NCI-H82 (cell line): ENCODE measurements at places on chromosomes 13 and 19.
A peak's percentile ranks its signal among the peaks of the same experiment; 100 is the strongest.

DNA sequence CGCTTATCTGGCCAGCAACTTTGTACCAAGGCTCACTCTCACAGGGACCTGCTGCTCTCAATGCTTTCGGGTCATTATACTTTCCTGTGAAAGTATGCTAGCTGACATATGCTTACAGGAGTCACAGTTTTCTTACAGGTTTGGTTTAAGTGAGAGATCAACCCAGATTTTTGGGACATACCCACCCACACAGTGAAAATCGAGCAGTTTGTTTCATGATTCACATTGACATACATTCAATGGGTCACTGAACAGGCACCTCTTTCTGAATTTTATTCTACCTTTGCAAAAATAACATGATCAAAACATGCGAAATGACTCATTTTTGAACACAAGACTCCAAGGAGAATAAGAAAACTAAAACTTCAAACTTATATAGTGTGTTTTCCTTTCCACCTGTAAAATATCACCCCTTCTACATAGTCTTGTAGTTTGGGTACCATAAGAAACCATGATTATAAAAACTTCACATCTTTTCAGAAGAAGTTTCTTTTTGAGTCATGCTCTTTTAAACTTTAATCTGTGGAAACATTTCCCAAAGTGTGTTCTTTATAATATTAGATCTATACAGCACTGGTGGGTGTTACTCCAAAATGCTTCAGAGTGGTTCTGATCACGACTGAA is 44.3 kb upstream of the TEX29 start:
- DNase-seq = no peak

- DNase-seq = peak; percentile 88
Measured at GRCh38 chr13:75480671-75481175, 1.2 kb downstream of the TBC1D4 start.

- DNase-seq = no peak
Measured at GRCh38 chr19:51140441-51140840, 1.7 kb upstream of the SIGLEC7 start.

DNA sequence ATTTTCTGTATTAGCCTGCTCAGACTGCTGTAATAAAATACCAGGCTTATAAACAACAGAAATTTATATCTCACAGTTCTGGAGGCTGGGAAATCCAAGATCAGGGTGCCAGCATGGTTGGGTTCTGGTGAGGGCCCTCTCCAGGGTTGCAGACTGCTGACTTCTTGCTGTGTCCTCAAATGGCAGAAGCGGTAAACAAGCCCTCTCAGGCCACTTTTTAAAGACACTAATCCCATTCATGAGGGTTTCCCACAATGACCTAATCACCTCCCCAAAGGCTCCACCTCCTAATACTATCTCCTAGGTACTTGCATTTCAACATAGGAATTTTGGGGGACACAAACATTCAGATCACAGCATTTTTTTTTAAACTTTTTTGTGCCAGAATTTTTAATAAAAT is 159.3 kb downstream of the PDS5B start:
- peak; percentile 59 for DNase-seq

DNA sequence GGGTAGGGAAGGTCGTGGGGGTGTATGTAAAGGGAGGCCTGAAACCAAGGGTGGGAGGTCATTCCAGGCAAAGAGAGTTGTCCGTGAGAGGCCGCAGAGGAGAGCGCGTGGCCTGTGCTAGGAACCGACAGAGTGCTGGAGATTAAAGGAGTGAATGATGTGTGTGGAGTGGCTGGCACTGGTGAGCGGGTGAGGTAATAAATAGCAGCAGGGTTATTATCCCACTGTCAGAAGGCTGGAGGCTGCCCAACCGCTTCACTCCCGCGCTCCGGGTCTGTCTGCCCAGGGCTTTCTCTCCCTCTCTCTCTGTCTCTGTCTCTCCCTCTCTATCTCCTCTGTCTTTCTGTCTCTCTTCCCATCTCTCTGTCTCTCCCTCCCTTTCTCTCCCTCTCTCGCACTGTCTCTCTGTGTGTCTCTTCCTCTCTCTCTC is 17.4 kb downstream of the ZNF579 start:
- peak; percentile 63 for DNase-seq

DNA sequence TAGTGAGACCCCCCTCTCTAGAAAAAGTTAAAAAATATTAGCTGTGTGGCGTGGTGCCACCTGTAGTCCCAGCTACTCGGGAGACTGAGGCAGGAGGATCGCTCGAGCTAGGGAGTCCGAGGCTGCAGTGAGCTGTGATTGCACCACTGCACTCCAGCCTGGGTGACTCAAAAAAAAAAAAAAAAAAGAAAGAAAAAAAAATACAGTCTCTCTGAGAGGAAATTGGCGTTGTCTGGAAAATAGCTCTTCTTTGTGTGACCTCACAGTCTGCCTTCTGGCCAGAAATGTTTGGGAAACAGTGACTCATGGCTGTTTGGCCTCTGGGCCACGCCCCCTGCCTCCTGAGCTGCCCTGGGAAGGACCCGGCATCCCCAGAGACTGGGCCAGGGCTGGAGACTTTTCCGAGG is 10.7 kb downstream of the MARCHF2 start:
- DNase-seq = no peak

DNA sequence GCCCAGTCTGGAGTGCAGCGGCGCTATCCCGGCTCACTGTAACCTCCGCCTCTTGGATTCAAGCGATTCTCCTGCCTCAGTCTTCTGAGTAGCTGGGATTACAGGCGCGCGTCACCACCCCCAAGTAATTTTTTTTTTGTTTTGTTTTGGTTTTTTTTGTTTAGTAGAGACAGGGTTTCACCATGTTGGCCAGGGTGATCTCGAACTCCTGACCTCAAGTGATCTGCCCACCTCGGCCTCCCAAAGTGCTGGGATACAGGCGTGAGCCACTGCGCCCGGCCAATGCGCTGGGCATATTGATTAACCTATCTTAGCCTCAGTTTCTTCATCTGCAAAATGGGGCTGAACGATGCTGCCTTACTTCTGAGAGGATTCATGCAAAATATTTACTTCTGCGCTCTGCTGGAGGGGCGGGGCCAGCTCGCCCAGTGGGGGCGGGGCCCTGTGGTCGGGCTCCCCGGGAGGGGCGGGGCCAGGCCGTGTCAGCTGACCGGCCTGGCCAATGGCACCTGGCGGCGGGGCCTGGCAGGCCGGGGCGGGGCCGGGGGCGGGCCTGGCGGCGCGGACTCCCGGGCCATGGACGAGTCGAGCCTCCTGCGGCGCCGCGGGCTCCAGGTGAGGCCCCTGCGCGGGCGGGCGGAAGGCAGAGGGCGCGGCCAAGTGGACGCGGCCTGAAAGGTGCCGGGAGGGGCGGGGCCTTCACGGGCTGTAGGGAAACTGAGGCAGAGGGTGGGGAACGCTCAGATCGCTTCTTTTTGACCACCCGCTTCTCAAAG is at the start of gene MAST3:
TSS of gene MAST3 (plus strand) at position 562 of the 776 bp plus-strand sequence. CDS start at position 577, 15 bp downstream.
- DNase-seq = peak; percentile 95

DNA sequence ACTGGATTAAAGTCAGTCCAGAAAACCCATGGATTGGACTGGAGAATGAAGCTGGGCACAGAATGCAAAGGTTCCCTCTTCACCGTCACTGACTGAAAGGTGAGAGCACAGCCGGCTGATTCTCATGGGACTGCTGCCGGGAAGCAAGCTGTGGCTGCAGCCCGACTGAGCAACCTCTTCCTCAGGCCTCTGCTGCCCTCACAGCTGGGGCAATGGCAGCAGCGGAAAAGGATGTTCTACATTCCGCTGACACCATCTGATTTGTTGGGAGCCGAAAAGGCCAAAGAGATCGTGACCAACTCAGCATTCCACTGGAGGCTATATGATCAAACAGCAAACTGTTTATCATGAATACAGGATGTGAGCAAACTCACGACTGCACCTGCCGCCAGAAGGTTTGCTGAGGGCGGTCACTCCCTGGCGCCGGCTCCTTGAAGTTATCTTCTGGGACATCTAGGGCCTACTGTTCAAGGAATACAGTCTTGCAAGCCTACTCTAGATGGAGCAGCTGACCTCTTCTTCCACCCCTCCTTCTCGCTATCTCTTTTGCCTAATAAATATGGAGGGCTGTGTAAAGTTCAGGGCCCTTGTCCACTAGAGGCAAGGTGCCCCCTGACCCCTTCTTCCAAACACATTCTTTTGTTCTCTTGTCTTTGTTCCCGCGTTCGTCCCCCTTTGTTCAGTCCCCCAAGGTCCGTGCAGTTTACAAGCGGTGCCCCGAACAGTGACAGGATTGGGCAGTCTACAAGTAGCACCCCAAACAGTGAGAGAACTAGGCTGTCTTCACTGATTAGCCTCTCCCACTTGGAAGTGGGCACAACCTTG is 19.6 kb upstream of the SIGLEC6 start:
- no peak for DNase-seq

DNA sequence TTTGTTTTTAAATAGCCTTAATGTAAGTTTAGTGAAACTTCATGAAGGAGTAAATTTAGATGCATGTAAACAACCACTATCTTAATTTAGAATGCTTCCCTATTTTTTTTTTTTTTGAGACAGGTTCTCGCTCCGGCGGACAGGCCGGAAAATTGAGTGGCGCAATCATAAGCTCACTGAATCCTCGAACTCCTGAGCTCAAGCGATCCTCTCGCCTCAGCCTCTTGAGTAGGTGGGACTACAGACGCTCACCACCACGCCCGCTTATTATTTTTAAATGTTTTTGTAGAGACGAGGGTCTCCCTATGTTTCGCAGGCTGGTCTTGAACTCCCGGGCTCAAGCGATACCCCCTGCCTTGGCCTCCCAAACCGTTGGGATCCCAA is 1.6 kb downstream of the TEX30 start:
- DNase-seq = no peak

DNA sequence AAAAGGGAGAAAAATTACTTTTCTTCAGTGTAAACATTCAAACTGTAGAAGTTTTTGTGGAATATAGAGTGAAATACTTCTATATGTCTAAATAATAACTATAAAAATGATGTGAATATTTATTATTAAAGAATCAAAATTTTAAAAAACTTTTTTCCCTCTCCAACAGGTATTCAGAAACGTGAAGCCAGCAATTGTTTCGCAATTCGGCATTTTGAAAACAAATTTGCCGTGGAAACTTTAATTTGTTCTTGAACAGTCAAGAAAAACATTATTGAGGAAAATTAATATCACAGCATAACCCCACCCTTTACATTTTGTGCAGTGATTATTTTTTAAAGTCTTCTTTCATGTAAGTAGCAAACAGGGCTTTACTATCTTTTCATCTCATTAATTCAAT is 28.0 kb downstream of the ITM2B start:
- no peak for DNase-seq

DNA sequence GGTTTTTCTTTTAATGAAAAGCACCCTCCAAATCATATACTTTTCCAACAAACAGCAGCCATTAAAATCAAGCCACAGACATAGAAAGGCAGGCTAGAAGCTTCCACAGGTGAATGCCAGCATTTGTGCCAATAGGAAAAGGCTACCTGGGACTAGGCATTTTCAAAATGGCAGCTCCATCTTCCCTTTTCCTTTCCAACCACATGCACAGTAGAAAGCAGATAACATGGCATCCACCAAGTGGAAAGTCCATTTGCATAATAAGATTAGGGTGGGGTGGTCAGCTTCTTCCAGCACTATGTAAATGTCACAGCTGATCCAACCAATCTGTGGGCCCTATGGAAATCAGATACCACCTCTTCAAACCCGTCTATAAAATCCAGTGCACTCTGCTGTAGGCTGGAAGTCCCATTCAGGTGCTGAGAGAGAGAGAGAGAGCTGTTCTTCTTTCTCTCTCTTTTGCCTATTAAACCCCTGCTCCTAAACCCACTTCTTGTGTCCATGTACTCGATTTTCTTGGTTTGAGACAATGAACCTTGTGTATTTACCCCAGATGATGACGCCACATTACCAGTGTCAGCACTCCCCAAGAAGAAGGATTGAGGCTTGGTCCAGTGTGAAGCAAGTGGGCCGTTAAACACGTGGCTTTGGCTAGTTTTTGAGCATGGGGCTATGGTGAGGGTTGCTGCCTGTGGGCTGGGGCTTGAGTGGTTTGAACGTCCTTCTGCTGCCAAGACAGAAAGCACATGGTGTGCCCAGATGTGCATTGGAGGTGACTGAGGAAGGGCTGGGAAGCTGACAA is 24.2 kb upstream of the IGFL1 start:
- peak; percentile 85 for DNase-seq
